ENCODE measurements at places on chromosomes 3 and 15. TPM values are rescaled to one million over a fixed set of nuclear protein-coding genes. Genes with fewer than 3 reads are reported as not detected.

The GOLGA8J gene
- polyA plus RNA-seq = not detected

The IQSEC1 gene
- polyA plus RNA-seq = 6.0 TPM

The RETNLB gene
- polyA plus RNA-seq = not detected

The ILDR1 gene
- not detected for polyA plus RNA-seq

Measured in neural cell (in vitro differentiated cells).